ENCODE measurements at places on chromosomes 5 and 9. TPM values are rescaled to one million over a fixed set of nuclear protein-coding genes. Genes with fewer than 3 reads are reported as not detected.

- no peak for DNase-seq
These were observed 249.0 kb downstream of the SEC61B start for GRCh38 chr9:99471033-99471432.

DNA sequence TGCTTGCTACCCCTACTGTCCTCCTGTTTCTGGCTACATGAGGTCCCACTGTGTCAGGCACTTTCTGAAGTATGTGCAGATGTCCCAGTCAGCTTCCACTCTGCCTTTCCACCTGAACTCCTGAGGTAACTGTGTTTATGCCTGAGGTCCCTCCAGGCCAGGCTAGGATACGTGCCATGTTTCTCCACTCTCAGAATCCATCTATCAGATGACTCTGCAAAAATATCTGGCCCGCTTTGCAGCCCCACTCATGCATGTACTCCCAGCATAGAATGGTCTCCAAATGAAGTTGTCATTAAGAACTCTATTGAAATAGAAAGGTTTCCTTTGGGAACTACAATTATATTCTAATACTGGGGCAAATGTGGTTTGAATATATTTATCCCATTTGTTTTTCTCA lies 231.9 kb upstream of the RASEF start:
- no peak for DNase-seq

- peak; percentile 88 for DNase-seq
These were observed 711 bp downstream of the TTC33 start for GRCh38 chr5:40755093-40755406.

GRCh38 chr9:91519520-91520277 lies 96.1 kb upstream of the NFIL3 start:
- no peak for DNase-seq

DNA sequence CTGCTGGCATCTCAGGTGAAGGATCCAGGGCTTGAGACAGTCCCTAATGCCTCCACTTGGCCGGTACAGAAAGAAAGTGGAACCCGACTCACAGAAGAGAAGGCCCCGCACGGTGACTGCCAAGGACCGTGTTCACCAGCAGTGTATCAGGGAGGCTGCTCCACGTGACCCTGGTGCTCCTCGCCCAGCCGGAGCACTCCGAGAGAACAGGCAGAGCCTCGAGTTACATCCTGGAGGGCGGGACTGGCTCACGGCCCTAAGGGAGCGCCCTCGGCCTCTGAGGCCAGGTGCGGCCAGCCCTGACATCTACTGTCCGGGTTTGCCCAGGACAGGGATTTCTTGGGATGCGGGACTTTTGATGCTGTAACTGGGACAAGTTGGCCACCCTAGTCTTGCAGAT lies 104.0 kb upstream of the SARDH start:
- DNase-seq: no peak

- no peak for DNase-seq
These were observed 20.7 kb downstream of the CD74 start for GRCh38 chr5:150391986-150392385.

DNA sequence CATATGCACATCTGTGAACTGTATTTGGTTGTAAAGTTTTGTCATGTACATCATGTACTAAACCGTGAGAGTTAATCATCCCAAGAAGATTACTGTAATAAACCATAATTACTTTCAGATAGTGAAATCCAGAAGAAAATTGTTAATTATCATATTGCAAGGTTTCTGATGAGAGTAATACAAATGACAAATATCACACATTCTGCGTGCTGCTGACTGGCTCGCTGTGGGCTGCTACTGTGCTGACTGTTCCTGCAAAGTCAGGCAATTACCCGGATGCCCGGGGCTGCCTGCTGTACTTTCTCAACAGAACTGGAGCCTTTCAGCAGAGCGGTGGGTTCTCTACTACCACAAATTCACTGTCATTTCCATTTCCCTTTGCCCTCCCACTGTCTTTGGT lies 68.3 kb downstream of the SMARCA2 start:
- DNase-seq: no peak

DNA sequence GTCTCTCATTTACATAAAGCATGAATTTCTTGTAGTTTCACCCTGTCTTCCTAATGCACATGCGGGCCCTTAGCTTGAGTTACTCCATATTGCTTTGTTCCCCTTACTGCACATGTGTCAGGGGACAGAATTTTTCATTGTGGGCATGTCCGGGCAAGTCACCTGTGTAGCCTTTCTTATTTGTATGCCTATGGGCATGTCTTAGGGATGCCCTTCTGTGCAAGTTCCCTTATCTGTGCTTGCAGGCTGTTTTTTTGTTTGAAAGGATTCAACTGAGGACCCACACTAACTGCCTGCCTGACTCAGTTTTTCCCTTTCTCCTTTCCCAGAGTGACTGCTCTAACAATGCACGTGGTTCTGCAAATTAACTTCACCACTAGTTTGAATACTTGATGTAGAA lies 161.7 kb downstream of the YTHDC2 start:
- no peak for DNase-seq

Gene NTRK2
- total RNA-seq: 19.2 TPM

Gene SAXO1
- total RNA-seq: 0.28 TPM

Gene MRPL41
- 24.4 TPM for total RNA-seq

Gene PTRH1
- 9.1 TPM for total RNA-seq

Gene SPRY4
- 12.5 TPM for total RNA-seq

Gene RPL37
- total RNA-seq: 822 TPM
